NCI-H1436 treated with DMSO at 0.1 percent for 48 hours (cell line): ENCODE measurements at places on chromosomes 3 and 15.

DNA sequence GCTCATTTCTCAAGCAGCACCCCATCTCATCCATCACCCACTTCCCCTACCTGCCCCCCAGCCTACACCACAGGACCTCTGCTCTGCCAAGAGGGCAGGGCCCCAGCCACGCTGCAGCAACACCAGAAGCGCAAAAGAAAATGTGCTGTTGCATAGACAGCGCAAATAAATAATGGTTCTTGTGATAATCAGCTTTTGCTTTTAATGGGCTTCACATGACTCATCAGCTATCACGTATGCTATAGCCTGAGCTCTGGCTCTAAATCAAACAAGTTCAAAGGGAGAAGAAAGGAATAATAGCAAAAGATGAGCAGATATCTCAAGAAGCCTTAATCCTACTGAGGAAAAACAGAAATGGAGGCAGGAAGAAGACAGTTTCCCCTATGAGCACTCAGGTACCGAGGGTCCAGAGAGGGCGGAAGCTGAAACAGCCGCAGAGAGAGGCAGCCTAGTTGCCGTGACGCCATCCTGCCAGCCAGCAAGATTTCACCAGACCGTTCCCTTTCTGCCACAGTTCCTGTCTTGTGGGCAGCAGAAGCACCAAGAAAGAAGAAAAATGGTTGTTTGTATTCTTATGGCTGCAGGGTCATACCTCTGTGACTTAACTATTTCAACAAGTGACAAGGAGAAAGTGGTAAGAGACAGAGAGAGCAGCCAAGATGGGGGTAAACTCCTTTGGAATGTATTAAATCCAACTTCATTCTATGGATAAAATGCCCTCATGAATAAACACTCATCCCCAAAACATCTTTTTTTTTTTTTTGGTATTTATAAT is 22.0 kb downstream of the RAB27A start:
- no peak for DNase-seq

DNA sequence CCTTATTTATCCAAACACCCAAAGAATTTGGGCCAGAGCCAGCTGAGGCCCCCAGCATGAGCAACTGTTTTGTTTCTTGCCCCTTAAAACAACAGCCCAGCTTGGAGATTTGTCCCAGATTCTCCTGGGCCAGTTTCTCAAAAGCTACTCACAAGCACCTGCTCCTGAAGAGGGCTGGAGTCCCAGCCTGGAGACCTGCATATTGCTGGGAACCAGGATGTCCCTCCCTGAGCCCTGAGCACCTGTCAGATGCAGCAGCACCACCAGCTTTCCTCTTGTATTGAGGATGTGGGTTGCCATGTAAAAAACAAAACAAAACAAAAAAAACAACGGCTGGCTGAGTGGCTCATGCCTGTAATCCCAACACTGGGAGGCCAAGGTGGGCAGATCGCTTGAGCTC is 7.0 kb upstream of the RFT1 start:
- DNase-seq = no peak

DNA sequence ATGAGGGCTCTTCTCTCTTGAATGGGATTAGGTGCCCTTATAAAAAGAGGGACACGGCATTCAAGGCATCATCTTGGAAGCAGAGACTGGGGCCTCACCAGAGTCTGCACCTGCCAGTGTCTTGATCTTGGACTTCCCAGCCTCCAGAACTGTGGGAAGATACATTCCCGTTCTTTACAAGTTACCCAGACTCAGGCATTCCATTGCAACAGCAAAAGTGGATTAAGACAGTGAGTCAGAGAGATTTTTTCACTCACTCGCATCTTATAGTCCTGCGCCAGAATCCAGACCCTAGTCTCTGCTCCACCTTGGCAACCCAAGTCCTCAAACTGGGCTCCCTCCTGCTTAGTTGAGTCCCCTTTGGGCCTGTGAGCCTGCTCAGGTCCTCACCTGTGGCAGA is 2.7 kb downstream of the LCTL start:
- DNase-seq = no peak

DNA sequence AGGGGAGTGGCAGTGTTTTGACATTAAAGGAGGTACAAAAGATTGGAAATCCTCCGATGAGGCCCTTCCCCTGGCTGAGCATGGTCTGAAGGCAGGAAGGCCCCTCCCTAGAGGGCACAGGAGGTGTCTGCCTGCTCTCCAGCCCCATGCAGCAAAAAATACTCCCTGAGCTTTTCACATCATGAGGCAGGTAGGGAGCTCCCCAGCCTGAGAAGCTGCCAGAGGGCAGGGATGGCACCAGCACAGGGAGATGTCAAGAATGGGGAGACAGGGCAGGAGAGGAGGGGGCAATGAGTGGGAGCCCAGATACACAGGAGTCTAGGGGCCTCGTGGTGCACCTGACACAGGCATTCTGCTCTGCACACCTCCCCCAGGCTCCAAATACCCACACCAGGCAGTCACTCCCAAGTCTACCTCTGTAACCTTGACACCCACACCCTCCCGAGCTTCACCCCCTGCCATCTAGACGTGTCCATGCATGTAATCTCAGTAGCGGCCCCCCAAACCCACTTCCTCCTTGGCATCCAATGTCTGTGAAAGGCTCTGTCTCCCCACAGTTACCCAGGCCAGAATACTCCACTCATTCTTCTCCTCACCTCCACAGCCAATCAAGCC is 22.9 kb downstream of the GRAMD2A start:
- DNase-seq = no peak

DNA sequence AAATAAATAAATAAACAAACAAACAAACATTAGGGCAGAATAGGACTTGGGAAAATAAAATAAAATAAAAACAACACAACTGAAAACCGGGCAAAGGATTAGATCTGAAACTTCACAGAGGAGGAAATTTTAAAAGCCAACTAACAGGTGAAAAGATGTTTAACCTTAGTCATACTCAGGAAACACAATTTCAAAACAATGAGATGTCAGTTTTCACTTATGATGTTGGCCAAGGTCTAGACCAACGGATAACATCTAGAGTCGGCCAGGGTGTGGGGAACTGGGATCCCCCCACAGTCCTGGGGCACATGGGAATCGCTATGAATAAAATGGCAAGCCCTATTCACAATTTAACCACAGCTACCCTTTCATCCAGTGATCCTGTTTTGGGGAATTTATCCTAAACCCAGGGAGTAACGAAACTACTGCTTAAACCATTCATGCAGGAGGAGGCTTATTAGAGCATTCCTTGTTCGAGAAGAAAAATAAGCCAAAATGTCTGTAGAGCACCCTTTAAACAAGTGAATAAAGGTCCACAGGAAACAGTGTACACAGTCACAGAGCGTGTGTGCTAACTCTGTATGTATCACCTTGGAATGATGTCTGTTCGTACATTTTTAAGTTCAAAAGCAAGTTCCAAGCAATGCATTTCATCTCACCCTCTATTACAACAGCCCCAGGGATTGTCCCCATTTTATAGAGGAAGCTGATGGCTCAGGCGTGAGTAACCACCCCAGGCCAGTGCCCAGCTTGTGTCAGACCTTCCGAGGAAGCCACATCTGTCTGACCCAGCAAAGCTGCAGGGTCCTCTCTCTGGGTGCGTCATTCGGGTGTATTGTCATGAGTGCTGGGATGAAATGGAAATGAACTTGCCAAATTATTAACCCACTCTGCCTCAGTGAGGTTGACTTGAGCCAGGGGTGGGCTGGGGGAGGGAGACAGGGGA is 6.3 kb upstream of the ANPEP start:
- DNase-seq = no peak

- no peak for DNase-seq
These were observed 182.0 kb downstream of the TNIK start for GRCh38 chr3:171278299-171278590.

GRCh38 chr3:135166266-135166825 is 371.3 kb downstream of the EPHB1 start:
- DNase-seq = no peak

GRCh38 chr15:80822676-80823075 is 43.5 kb downstream of the CEMIP start:
- no peak for DNase-seq

GRCh38 chr3:129632977-129633376 is 26.5 kb upstream of the PLXND1 start:
- DNase-seq = no peak

DNA sequence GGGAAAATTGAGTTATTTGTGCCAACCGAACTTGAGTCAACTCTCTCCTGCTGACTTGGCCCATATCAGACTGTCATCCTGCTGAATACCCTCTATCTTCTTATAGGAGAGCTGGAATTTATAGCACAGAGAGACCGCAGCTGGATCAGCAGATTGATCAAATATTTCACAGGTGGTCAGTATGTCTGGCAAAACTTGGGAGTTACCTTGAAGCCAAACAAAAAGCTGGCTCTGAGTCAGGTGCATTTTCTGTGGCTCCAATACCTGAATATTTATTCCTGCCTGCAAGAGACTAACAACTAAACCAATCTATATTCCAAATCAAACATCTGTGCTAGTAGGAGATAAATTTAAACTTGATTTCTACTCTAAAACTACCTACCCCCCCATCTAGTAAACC is 752.1 kb upstream of the ALCAM start:
- DNase-seq = no peak

DNA sequence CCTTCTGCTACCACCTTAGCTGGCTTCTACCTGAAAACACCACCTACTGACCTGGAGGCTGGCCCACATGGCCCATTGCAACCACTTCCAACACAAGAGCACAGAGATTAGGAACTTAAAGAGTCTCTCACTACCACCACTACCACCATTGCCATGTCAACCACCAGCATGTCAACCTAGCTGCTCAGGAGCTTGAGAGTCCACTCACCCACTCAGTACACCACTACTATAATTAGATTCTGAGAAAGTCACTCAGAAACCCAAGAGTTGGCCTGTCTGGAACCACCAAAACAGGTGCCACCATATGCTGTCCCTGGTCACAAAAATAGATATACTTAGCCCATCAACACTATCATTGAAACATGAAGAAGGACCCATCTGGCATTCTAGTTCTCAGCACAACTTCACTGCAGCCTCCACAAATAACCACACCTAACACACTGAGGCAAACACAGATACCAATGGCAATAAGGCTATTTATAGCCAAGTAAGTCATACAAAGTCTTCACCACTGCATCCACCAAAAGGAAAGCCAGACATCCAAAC is 806.7 kb upstream of the EPHA6 start:
- no peak for DNase-seq

DNA sequence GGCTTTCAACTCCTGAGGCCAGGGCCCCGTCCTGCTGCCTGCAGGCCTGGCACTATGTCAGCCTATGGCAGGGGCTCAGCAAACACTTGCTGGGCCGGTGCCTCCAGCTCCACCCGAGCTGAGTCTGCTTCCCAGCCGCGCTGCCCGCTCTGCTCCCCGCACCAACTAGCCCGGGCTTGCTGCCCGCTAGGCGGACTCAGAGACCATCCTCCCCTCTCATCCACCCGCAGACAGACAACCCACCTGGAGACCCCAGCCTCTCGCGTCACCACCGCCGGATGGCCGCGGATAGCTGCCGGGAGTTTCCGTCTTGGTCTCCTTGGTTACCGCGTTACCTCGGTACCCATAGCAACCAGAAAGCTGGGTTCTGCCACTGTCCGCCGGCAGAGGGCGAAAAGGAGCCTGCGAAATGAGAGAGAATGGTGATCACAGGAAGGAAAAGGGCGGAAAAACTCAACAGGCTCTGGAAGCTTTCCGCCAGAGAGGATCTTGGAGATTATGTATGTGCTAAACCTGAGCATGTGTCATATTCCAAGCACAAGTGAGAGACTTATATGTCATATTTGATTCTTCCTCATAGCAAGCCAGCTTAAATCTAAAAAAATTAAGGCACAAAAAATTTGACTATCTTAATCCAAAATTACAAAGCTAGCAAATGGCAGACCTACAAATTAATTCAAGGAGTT is at the start of gene ZBBX:
ZBBX (minus strand) TSS at position 294 of the 686 bp plus-strand sequence. CDS start 7,396 bp downstream, outside the sequence.
- peak; percentile 62 for DNase-seq

DNA sequence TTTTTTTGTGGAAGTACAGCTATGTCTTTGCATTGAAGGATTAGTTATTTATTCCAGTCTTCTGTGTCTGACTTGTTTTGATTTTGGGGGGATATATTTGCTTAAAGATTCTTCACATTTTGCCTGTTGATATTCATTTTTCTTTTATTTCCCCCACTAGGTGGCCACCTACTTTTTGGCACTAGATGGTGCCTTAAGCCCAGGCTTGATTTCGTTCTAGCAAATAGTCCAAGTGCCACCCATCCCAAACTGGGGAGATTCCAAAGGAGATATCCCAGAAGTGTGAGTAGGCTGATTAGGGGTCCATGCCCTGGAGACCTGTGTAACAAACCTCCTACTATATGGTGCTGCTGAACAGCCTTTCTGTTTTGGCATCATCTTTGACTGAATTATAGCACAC is 80.0 kb upstream of the SPATA16 start:
- DNase-seq = no peak

- no peak for DNase-seq
These were observed 41.4 kb upstream of the FLNB start for GRCh38 chr3:57966829-57967228.

DNA sequence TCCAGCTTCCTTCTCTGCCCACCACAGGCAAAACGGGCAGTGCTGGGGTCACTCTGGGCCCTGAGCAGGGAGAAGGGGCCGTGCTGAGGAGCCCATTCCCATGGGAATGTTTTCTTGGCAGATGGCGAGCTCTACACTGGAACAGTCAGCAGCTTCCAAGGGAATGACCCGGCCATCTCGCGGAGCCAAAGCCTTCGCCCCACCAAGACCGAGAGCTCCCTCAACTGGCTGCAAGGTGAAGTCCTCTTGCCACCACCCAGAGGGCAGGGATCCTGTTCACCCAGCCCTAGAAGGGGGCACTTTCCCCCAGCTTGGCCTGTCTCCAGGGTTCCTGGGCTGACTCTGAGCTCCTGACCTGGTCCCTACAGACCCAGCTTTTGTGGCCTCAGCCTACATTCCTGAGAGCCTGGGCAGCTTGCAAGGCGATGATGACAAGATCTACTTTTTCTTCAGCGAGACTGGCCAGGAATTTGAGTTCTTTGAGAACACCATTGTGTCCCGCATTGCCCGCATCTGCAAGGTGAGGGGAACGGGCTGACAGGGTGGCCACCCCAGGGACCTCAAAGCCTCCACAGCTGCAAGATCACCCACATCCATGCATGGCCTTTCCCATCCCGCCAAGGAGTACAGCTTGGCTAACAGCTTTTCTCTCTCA is 12.4 kb downstream of the CIB1 start:
- no peak for DNase-seq
